MG63 (cell line): ENCODE measurements at places on chromosomes 1 and 21. TPM values are rescaled to one million over a fixed set of nuclear protein-coding genes. Genes with fewer than 3 reads are reported as not detected.

Gene CIART
- total RNA-seq: not detected in 2 replicates

Gene OR10J1
- total RNA-seq: not detected in 2 replicates

Gene OR2L5
- not detected in 2 replicates for total RNA-seq

Gene UAP1
- 601 and 739 TPM in 2 replicates for total RNA-seq

Gene KRTAP10-10
- total RNA-seq: not detected in 2 replicates

Gene GPX7
- 21.2 and 22.5 TPM in 2 replicates for total RNA-seq

Gene PLA2G4A
- total RNA-seq: 14.7 and 23.1 TPM in 2 replicates
